ENCODE measurements at places on chromosomes 12 and 14.
A peak's percentile ranks its signal among the peaks of the same experiment; 100 is the strongest.

DNA sequence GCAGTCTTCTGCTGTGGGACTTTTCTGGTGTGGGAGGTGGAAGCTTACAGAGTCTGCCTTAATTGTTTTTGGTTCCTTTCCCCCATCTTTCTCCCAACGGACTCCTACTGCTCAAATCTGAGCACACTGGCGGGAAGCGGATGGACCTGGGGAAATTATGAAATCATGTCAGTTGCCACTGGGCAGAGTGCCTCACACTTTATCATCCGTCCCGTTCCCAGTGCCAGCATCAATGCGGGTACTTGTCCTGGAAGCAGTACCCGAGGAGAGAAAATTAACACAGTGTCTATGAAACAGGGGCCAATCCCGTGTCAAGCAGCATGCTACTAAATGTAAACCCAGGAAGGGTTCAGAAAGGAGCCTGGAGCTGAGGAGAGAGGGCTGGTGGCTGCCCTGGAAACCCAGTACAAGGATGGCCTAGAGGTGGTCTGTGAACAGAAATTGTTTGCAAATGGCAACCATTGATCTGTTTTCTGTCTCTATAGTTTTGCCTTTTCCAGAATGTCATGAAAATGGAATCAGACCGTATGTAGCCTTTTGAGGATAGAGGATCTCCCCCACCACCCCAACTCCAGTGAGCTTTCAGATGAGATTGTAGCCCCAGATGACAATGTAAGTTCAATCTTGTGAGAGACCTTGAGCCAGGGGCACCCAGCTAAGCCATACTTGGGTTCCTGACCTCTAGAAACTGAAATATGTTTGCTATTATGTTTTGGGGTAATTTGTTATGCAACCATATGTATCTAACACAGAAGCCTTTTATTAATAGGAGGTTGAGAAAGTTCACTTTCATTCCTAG lies 908 bp upstream of the CDKL1 start:
- DNase-seq = peak; percentile 49

DNA sequence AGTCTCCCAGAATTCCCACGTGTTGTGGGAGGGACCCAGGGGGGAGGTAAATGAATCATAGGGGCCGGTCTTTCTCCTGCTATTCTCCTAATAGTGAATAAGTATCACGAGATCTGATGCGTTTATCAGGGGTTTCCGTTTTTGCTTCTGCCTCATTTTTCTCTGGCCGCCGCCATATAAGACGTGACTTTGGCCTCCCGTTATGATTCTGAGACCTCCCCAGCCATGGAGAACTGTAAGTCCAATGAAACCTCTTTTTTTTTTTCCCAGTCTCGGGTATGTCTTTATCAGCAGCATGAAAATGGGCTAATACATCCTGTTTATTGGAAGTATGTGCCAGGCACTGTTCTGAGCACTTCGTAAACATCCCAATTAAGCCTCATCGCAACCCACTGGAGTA lies 788 bp downstream of the KRT72 start:
- no peak for DNase-seq

- DNase-seq = no peak
These were observed 41.4 kb downstream of the BORCS5 start for GRCh38 chr12:12398026-12398859.

DNA sequence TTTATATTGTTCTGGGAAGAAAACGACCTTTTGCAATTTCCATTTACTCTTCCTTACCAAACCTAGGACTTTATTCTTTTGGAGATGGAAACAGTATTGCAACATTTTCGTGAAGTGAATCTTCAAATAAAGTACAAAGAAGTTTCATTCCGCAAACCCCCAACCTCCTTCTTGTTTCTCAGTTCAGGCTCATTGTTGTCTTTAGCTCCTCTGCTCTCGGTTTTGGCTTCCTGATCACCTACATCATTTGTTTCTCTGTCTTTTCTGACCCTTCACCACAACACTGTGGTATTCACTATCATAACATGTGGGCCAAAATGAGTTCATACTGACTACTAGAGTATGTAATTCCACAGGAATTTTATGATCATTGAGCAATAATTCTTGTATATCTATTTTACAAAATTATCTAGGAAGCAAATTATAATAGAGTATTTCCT lies 266.8 kb downstream of the ADAMTS20 start:
- DNase-seq = no peak

DNA sequence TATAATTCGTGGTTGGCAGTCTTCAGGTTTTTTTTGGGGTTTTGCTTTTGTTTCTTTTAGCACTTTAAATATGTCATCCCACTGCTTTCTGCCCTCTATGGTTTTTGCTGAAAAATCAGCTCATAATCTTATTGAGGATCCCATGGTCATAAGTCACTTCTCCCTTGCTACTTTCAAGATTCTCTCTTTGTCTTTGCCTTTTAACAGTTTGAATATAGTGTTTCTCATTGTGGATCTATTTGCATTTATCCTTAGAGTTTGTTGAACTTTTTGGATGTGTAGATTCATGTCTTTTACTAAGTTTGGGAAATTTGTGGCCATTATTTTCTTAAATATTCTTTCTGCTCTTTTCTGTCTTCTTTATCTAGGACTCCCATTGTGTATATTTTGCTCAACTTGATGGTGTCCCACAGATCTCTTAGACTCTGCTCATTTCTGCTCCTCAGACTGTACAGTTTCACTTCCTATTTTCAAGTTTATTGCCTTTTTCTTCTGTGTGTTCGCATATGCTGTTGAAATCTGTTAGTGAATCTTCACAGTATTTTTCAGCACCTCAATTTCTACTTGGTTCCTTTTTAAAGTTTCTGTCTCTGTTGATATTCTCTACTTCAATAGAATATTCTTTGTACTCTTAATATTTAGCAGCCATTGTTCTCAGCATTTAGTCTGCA lies 70.8 kb downstream of the WNK1 start:
- DNase-seq = peak; percentile 48

DNA sequence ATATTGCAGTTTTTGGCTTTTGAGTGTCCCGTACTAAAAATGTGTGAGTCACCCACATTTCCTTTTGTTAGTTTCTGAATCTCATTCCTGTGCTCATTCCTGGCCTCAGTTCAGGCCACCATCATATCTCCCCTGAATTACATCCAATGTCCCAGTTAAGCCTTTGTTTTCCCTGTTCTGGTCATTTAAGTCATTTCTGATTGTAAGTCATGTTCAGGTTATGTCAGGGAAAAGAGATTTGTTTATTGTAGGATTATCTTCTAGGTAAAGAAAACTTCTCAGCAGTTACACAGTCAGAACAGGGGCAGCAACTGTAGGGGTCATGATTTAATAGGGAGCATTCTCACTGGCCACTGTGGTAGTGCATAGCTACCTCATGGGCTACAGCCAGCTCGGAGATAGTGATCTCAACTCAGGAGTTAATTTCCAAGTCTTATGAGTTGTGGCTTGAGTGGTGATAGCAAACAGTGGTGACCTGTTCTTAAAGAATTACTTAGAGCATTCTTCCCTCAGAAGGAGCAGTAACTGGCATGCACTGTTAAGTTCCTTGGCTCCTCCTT lies 6.7 kb downstream of the DDX47 start:
- no peak for DNase-seq

DNA sequence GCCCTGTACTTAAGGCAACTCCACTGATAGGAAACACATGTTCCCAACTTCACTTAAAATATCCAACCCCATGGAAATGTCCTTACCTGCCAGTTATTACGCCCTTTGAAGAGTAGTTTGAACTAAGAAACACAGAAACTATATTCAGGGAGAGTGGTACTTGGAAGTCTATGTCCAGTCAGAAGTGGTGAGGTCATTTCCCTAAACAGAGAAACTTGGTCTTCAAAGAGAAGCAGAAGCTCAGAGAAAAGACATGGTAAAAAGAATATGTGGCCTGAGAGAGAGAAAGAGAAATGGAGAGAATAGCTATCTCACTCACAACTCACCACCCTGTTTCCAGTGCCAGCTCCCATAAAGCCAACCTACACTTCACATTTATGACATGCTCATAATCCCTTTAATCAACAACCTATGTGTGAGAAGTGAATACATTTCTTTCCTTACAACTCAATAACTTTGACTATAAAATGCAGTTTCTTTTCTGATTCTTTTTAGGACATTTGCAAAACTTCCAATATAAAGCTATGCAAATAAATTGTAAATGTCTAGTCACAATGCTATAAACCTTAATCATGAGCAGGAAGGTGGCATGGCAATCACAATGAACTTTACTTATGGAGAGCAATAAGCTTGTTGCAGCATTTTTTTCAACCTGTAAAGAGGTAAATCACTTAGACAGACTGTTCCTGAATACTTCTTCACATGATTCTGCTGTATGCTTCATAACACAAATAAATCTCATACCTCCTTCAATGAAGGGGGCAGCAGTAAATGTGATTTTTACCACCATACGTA lies 67.1 kb downstream of the CPNE8 start:
- no peak for DNase-seq

GRCh38 chr14:38278035-38278434 lies 22.1 kb upstream of the CLEC14A start:
- no peak for DNase-seq

- no peak for DNase-seq
These were observed 12.2 kb downstream of the FBXL14 start for GRCh38 chr12:1581973-1582708.

DNA sequence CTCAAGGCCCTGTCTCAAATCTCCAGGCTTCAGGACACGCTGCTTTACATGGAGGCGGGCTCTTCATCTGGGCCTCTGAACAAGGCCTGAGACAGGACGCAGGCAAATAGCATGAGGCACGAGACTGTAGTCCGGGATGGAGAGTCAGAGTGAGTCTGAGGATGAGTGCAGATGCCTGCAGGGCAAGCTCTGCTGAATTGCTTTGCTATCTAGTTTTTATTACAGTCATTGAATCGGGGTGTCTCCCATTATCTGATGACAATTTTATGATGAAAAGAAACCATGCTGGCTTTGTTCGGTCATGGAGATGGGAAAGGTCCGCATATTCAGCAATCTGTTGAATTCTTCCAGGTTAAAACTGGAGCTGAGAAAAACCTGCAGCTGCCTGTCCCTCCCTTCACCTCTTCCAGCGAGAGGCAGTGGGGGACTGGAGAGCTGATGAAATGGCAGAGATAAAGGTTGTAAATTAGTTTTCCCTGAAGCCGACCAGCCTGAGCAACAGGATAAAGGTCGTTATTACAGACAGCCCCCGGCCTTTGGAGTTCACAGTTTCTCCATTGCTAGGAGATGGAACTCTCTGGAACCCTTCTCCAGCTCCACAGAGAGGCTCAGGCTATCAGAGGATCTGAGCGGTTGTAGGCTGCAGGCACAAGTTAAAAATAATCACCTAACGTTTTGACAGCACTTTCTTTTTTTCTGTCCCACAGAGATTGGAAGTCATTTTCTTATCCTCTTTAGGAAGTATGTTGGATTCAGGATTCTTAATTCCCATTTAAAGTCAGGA lies 1.3 kb upstream of the ADGRD1 start:
- no peak for DNase-seq

GRCh38 chr12:122505419-122506051 lies 4.8 kb upstream of the ZCCHC8 start:
- DNase-seq = no peak

DNA sequence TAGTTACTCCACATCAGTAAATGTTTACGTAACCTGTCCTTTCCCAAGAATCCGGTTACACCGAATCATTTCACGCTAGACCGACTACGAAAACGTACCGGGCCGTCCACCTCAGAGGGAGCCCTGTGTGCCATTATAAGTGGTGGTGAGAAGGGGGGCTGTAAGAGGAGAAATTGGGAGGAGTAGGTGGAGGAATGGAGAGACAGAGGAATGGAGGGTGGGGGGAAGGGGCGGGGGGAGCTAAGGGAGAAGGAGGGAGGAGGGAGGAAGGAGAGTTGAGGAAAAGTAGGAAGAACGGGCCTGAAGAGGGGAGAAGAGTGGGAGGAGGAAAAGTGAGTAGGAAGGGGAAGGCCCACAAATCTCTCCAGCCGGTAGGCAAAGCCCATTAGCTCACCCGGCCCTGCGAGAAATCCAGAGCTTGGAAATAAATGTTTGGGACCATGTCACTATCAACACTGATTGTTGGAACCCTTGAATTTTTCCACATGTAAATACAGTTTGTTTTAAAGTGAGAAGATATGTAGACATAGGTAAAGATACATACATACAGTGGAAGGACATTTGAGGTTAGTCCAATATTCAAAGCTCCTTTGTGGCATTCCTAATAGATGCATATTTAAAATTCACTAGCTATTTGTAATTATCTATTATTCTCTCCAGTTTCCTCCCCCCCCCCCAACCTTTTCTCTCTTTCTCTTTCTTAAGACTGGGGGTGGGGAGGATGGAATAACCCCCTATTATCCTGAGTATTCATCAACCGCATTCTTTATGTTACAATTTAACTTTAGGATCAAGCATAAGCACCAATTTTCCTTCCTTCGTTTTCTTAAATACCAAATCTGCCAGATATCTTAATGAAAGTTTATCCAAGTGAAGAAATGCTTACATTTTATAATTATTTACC lies 2.1 kb upstream of the FOXG1 start:
- DNase-seq = no peak
